ENCODE measurements at places on chromosomes 2 and 18.

DNA sequence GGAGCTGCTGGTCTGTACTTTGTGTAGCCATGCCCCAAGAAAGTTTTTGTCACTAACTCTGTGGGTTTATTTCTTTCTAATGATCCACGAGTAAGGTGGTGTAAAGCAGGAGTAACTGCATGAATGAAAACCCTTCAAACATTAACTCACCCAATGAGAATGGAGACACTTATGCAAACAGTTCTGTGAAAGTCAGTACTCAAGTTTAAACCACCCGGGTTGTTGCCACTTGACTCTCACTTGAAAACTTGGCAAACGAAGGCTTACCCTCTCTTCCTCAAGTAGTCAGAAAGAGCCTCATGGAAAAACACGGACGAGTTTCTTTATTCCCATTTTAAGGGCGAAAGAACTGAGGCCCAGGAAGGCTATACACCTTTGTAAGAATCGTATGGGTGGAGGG lies 117.5 kb downstream of the MMADHC start:
- H3K4me1 ChIP-seq, result no peaks in the 10 kb centered on the region
- no peak for DNase-seq
- H3K36me3 ChIP-seq, result no peaks in the 10 kb centered on the region
- H3K27me3 ChIP-seq, result no peaks in the 10 kb centered on the region
- no peak overlapping the region for H3K4me3 ChIP-seq
- H3K27ac ChIP-seq, result no peak overlapping the region

GRCh38 chr18:46696268-46696667 lies 39.2 kb upstream of the LOXHD1 start:
- no peak overlapping the region for H3K4me3 ChIP-seq
- H3K27me3 ChIP-seq, result no peaks in the 10 kb centered on the region
- no peaks in the 10 kb centered on the region for H3K36me3 ChIP-seq
- no peak overlapping the region for H3K27ac ChIP-seq

DNA sequence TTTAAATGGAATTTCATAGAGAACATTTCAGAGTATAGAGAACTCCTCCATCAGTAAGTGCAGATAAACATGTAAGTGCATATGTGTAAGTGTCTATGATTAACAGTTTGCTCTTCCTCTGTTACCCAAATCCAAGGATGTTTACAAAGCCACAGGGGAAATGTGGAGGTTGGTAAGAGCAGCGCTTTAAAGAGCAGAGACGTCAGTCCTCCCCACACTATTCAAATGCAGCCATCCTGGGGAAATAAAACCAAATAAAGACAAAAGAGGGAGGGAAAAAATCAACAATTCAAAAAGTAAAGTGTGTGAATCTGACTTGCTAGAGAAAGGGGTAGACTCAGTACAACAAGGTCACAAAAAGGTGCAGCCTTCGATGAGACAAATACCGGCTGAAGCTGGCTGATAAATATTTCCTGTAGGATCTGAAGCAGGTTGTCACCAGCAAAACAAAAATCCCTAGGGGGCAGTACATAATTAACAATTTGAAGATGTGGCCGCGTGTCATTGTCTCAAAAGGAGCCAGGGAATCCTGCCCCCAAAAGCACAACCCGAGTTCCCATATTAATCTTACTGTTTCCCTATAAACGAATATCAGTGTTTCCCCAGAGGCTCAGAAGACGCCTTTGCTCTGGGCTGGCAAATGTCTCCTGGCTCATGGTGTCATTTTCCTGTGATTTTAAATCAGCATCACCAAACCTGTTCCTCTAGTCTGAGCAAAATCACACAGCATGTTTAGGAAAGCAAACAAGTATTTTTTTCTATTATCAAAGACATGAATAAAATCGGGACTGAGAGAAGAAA lies 216.5 kb downstream of the CDCA7 start:
- H3K27ac ChIP-seq, result no peak overlapping the region
- no peaks in the 10 kb centered on the region for H3K4me1 ChIP-seq
- no peak for DNase-seq
- peak overlapping the region; percentile 10 for H3K4me3 ChIP-seq
- no peaks in the 10 kb centered on the region for H3K27me3 ChIP-seq

GRCh38 chr2:31233231-31233630 lies 721 bp upstream of the EHD3 start:
- DNase-seq, result no peak
- no peaks in the 10 kb centered on the region for H3K27me3 ChIP-seq
- H3K4me3 ChIP-seq, result no peak overlapping the region
- no peaks in the 10 kb centered on the region for H3K36me3 ChIP-seq

DNA sequence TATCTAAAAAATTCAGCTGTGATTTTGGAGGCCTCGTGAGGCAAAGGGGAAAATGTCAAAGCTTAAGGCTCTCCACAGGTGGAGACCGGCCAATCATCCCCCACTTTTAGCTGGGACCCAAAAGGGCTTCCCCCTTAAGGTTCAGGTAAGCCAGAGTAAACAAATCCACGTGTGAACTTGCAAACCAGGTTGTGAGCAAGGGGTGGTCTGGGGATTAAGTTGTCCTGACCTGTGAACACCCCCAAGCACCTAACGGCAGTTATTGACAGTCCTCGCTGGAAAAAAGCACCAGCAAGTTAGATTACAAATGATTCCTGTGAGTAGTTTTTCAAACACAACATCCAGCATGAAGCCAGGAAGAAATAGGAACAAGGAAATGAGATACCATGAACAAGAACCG lies 42.9 kb downstream of the MYO7B start:
- H3K4me3 ChIP-seq, result no peak overlapping the region
- H3K36me3 ChIP-seq, result no peaks in the 10 kb centered on the region
- H3K27me3 ChIP-seq, result no peaks in the 10 kb centered on the region
- DNase-seq, result peak; percentile 19

All from vagina (tissue), 2 donors.